Esophagus muscularis mucosa (tissue), 4 donors: ENCODE measurements at places on chromosomes 11 and 22. TPM values are rescaled to one million over a fixed set of nuclear protein-coding genes. Genes with fewer than 3 reads are reported as not detected.
A peak's percentile ranks its signal among the peaks of the same experiment; 100 is the strongest.

The PACSIN3 gene
- 43.6 TPM for total RNA-seq

The FAM83F gene
- total RNA-seq = 0.40 TPM

The SCARF2 gene
- total RNA-seq = 28.6 TPM

The OR8K1 gene
- not detected for total RNA-seq

The TECTA gene
- total RNA-seq = 1.2 TPM

The UBXN1 gene
- 253 TPM for total RNA-seq

- no peak overlapping the region for H3K27ac ChIP-seq
- DNase-seq = no peak
- H3K36me3 ChIP-seq = no peaks in the 10 kb centered on the region
- H3K27me3 ChIP-seq = no peaks in the 10 kb centered on the region
These were observed 316.4 kb downstream of the NTM start for GRCh38 chr11:131686836-131687235.

GRCh38 chr11:22780952-22781593 is 48.5 kb downstream of the SVIP start:
- no peak overlapping the region for H3K4me3 ChIP-seq
- no peaks in the 10 kb centered on the region for H3K36me3 ChIP-seq
- no peaks in the 10 kb centered on the region for H3K4me1 ChIP-seq
- no peak overlapping the region for H3K27ac ChIP-seq

GRCh38 chr11:133889893-133890292 is 44.6 kb upstream of the SPATA19 start:
- peaks cover 22% of the 10 kb centered on the region for H3K27me3 ChIP-seq
- no peak for DNase-seq
- H3K4me3 ChIP-seq = no peak overlapping the region
- no peaks in the 10 kb centered on the region for H3K36me3 ChIP-seq

GRCh38 chr11:44613153-44613552 is 47.7 kb downstream of the CD82 start:
- H3K27ac ChIP-seq = no peak overlapping the region
- H3K27me3 ChIP-seq = no peaks in the 10 kb centered on the region
- no peaks in the 10 kb centered on the region for H3K36me3 ChIP-seq
- H3K4me3 ChIP-seq = no peak overlapping the region
- no peak for DNase-seq

- no peaks in the 10 kb centered on the region for H3K27me3 ChIP-seq
- H3K36me3 ChIP-seq = no peaks in the 10 kb centered on the region
These were observed 5.0 kb upstream of the SCUBE2 start for GRCh38 chr11:9096427-9096826.

DNA sequence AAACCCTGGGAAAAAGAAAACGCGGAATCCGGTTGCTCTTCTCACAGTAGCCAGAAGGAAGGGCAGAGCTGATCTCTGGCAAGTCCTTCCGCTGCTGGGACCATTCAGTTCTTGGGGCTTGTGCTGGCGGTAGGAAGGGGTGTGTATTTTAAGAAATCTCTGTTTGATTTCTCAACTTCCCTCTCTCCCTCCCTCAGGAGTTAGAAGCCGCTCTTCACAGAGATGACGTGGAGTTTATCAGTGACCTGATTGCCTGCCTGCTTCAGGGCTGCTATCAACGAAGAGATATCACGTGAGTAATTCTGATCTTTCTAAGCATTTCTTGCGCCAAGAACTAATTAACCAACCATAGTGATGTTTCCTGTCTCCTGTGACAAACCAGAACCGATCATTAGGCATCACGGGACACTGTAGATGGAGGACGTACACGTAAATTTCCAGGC is 85.9 kb upstream of the SLC25A18 start:
- H3K27ac ChIP-seq = no peak overlapping the region
- H3K27me3 ChIP-seq = no peaks in the 10 kb centered on the region
- H3K36me3 ChIP-seq = no peaks in the 10 kb centered on the region
- peaks cover 6% of the 10 kb centered on the region for H3K4me1 ChIP-seq
- DNase-seq = no peak

DNA sequence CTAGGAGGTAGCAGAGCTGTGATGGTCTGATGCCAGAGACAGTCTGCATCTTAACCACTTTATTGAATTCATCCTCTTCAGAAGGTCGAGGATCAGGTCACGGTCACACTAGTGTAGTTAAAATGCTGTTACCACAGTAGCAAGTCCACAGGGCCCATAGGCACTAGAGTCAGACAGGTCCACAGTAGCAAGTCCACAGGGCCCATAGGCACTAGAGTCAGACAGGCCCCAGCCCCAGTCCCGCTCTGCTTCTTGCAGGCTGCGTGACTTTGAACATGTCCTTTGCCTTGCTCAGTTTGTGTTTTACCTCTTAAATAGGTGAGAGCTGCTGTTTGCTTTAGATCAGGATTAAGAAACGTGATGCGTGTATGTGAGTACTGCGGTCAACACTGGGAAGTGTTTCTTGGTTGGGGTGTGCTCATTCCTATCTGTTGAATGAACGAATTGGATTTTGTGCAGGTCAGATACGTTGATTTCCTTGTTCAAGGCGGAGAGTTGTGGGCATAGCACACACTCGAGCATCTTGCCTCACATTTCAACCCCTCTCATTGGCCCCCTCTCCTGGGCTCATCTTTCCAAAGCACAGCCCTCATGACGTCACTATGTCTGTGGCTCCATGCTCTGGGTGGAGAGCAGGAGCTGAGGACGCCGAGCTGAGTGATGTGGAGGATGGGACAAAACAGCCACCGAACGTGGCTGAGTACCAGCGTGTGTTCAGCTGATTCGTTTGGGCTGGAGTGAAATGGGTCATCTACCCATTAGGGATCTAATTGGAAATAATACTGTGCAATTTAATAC is 191.7 kb downstream of the TBC1D22A start:
- no peak overlapping the region for H3K27ac ChIP-seq
- H3K27me3 ChIP-seq = no peaks in the 10 kb centered on the region
- no peak overlapping the region for H3K4me3 ChIP-seq
- H3K4me1 ChIP-seq = no peaks in the 10 kb centered on the region
- peaks cover 8% of the 10 kb centered on the region for H3K36me3 ChIP-seq

DNA sequence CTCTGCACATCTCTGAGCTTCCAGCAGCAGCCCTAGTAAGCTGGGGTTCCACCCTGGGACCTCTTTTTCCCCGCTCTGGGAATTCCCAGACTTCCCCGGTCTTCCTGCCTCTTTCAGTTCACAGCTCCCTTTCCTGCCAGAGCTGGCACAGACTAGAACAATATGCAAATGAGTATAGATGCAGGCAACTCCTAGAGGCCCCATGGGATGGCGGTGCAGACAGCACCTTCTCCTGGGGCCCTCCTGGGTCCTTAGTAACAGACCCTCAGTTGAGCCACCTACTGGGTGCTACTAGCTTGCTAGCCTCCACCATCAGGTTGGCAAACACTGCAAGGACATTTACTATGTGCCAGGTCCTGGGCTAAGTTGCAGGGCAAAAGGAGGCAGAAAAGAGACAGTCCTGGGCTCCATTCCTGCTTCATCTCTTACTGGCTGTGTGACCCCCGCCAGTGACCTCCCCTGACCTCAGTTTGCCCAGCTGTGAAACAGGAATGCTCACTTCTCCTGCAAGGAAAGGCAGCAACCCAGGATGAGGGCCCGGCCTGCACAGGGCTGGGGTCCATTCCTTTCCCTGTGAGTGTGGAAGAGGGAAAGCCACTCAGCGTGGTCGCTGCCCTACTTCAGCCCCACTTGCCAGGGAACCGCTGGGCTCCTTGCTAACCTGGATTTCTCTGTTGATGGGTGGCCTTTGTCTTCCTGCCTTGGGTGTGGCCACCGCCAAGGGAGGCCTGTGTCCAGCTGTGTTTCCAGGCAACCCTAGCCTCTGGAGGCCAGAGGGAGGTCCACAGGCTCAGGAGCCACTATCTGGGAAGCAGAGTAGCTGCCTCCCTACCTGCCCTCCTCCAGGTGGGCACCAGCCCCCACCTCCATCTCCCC is 7.3 kb downstream of the RELT start:
- H3K4me1 ChIP-seq = peaks cover 39% of the 10 kb centered on the region
- H3K36me3 ChIP-seq = no peaks in the 10 kb centered on the region
- no peak overlapping the region for H3K27ac ChIP-seq
- no peak overlapping the region for H3K4me3 ChIP-seq
- DNase-seq = no peak

- H3K4me1 ChIP-seq = peaks cover 6% of the 10 kb centered on the region
- no peaks in the 10 kb centered on the region for H3K27me3 ChIP-seq
- no peaks in the 10 kb centered on the region for H3K36me3 ChIP-seq
- H3K27ac ChIP-seq = no peak overlapping the region
These were observed 34.1 kb downstream of the SCGB1A1 start for GRCh38 chr11:62452839-62453468.

DNA sequence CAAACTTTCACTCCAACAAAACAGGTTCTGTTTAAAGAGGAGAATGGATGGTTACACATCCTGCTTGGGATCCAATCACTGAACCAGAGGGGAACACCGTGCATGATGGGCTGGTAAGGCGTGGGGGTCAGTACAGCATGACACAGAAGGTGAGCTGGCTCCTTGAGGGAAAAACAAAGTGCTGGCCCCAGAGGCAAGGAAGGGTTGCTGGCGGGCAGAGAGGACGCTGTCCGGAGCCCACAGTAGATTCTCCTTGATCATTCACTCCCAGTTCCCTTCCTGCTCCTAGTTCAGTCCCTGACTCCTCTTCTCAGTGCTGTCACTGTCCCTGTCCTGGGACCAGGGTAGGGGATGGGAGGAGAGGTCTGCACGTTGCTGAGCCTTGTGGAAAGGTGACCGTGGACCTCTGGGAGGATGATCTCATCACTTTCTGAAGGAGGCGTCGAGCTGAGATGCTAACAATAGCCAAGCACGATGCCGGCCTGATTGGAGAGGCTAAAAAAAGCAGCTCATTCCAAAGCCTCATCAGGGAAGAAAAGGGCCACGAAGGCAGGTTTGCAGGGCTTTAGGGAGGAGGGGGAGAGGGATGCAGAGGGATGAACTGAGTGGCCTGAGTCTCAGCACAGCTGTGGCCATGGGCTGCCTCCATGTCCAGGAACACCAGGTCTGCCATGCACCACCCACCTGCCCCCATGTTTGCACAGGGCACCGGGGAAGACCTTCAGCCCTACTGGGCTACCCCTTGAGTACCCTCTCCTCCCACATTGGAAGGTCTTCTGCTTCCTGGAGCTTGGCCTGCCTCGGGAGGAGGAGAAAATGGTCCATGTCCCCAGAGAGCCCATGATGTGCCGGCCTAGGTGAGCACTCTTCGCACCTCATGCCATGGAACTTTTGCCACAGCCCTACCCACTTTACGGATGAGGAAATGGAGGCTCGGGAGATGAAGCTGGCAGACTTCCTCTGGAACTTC is 72.7 kb upstream of the RTL6 start:
- H3K27me3 ChIP-seq = no peaks in the 10 kb centered on the region
- H3K4me1 ChIP-seq = peaks cover 8% of the 10 kb centered on the region
- DNase-seq = no peak
- no peak overlapping the region for H3K27ac ChIP-seq

- no peaks in the 10 kb centered on the region for H3K27me3 ChIP-seq
- no peaks in the 10 kb centered on the region for H3K36me3 ChIP-seq
- DNase-seq = no peak
- no peak overlapping the region for H3K4me3 ChIP-seq
These were observed 57.1 kb downstream of the QSER1 start for GRCh38 chr11:32949739-32950138.

GRCh38 chr11:16598906-16599305 is 139.5 kb upstream of the C11orf58 start:
- peaks cover 2% of the 10 kb centered on the region for H3K4me1 ChIP-seq
- DNase-seq = no peak
- H3K4me3 ChIP-seq = no peak overlapping the region
- peaks cover 3% of the 10 kb centered on the region for H3K27me3 ChIP-seq

DNA sequence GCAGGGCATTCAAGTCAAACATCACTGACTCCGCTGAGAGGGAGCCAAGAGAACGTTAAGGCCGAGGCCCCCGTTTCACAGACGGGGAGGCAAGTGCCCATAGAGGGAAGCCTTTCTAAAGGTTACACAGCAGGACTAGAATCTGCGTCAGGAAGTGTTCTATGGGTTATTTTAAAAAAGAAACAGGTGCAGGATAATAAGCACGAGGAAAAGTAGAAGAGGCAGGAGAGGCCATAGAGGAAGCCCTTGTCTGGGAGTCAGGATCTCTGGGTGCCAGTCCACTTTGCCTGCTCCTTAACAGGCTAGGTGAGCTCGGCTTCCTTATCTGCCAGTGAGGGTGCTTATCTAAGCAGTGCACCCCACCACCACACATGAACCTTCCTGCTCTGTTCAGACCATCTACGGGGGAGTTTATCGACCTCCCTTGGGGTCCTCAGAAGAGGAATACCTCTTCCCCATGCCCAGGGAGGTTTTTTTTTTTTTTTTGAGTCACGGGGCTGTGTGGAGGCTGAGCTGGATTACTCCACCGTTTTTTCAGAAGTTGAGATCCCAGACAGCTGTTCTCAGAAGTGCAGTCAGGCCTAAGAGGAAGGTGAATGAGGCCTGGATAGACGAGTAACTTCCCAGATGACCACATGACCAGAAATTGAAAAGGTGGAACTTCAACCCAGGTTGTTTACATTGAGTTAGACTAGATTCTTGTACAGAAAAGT is 1.2 kb upstream of the FCHSD2 start:
- peak; percentile 50 for DNase-seq
- no peaks in the 10 kb centered on the region for H3K27me3 ChIP-seq
- peaks cover 5% of the 10 kb centered on the region for H3K36me3 ChIP-seq
- peak overlapping the region; percentile 97 for H3K27ac ChIP-seq
- peaks cover 30% of the 10 kb centered on the region for H3K4me1 ChIP-seq

- no peaks in the 10 kb centered on the region for H3K4me1 ChIP-seq
- H3K27ac ChIP-seq = no peak overlapping the region
- no peak overlapping the region for H3K4me3 ChIP-seq
- H3K36me3 ChIP-seq = no peaks in the 10 kb centered on the region
These were observed 15.1 kb upstream of the BLID start for GRCh38 chr11:122131126-122131525.

GRCh38 chr22:25696763-25697162 is 45.2 kb upstream of the MYO18B start:
- no peak overlapping the region for H3K27ac ChIP-seq
- DNase-seq = no peak
- H3K4me1 ChIP-seq = peaks cover 12% of the 10 kb centered on the region
- no peaks in the 10 kb centered on the region for H3K36me3 ChIP-seq
- H3K27me3 ChIP-seq = no peaks in the 10 kb centered on the region

DNA sequence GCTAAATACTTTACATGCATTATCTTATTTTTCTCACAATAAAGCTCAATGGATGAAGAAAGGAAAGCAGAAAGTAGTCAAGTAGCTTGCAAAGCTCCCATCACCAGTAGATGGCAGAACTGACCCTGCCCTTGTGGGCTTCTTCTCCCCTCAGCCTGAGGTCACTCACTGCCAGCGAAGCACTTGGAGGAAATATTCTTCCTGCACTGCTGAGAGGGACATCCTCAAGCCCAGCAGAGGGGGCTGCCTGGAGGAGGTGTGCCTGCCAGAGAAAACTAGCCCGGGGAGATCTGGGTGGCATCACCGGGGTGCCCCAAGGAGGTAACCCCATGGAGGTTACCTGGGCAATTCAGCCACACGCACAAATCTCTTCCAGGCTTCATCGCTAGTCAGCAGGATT is 6.6 kb downstream of the APOL4 start:
- H3K4me3 ChIP-seq = no peak overlapping the region
- H3K27ac ChIP-seq = no peak overlapping the region
- no peak for DNase-seq

GRCh38 chr11:129694966-129695365 is 120.7 kb upstream of the TMEM45B start:
- peaks cover 13% of the 10 kb centered on the region for H3K4me1 ChIP-seq
- H3K4me3 ChIP-seq = no peak overlapping the region
- no peak overlapping the region for H3K27ac ChIP-seq
- H3K27me3 ChIP-seq = no peaks in the 10 kb centered on the region
- DNase-seq = no peak
- no peaks in the 10 kb centered on the region for H3K36me3 ChIP-seq

- no peaks in the 10 kb centered on the region for H3K36me3 ChIP-seq
- H3K27ac ChIP-seq = no peak overlapping the region
- no peak overlapping the region for H3K4me3 ChIP-seq
- no peaks in the 10 kb centered on the region for H3K4me1 ChIP-seq
- peaks cover 26% of the 10 kb centered on the region for H3K27me3 ChIP-seq
- DNase-seq = peak; percentile 53
These were observed 12.5 kb downstream of the DDX25 start for GRCh38 chr11:125916683-125917347.
